ENCODE measurements at places on chromosomes 4 and X. TPM values are rescaled to one million over a fixed set of nuclear protein-coding genes. Genes with fewer than 3 reads are reported as not detected.
A peak's percentile ranks its signal among the peaks of the same experiment; 100 is the strongest.

DNA sequence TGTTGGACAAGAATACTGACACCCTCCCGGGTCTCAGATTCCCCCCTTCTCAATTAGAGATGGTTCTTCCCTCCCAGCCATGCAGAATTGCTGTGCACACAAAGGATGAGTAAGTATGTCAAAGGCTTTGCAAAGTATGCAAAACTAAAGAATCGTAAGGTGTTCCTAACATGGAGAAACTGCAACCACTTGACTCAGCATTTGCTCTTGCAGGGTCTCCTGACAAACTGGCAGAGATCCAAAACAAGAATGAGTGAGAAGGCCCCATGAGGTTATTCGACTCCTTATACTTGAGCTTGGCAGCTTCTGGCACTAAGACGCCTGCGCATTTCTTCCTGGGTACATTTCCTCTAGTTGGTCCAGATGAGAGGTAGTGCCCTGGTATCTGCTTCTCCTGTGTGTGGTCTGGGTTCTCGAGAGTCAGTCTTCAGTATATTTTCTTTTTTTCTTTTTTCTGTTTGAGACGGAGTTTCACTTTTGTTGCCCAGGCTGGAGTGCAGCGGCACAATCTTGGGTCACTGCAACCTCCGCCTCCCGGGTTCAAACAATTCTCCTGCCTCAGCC, 8.2 kb downstream of the FAM184B start:
- no peak for DNase-seq

DNA sequence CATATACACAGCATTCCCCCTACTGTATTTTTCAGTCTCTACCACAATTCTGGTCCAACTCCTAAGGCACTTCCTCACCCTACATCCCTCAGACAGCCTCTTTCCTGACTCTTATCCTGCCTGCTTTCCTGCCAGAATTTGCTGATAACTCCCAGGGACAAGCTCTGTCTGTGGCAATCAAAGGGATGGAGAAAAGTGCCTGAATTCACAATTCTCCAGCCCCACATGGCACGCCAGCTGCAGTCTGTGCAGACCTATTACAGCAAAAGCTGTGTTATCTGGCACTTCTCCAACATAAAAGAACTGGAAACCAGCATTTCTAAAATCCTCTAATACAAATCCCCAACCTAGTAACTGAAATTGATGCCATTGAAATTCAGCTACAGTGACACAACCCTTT, 404.8 kb downstream of the KLHL13 start:
- no peak for DNase-seq

DNA sequence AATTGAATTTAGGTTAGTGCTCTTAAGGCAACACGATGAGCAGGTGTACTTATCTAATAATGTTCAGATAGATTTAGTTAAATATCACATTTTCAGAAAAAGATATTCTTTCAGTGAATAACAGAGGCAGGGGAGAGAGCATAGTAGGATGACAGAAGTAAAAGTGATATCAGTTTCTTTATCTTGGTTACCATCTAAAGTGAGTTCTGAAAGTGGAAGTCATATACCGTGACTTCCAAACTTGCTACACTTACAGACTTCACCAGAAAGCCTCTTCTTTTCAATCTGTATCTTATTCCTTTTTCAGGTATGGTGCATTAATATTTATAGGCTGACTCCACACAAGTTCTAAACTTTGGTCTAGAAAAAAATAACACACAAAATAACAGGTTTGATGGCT, 124.9 kb downstream of the POU4F2 start:
- DNase-seq, result no peak

DNA sequence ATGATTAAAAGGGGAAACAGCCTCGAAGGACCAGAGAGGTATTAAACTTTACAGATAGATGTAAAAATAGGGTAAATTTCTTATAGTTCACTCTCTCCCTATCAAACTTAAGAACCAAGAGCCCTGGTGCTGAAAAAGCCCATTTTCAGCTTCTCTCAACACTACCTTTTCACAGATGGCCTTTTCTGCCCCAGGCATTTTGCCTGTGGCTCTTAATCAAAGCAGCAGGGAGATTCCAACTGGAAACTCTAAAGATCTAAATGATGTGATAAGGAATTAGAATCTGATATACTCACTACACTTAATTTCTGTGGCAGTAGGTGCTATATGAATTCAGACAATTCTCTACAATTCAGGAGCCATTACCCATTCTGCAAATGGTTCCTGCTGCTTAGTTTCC, 60.0 kb downstream of the AMMECR1 start:
- no peak for DNase-seq

FHL1 gene
- polyA plus RNA-seq, result 1,206 TPM

DNA sequence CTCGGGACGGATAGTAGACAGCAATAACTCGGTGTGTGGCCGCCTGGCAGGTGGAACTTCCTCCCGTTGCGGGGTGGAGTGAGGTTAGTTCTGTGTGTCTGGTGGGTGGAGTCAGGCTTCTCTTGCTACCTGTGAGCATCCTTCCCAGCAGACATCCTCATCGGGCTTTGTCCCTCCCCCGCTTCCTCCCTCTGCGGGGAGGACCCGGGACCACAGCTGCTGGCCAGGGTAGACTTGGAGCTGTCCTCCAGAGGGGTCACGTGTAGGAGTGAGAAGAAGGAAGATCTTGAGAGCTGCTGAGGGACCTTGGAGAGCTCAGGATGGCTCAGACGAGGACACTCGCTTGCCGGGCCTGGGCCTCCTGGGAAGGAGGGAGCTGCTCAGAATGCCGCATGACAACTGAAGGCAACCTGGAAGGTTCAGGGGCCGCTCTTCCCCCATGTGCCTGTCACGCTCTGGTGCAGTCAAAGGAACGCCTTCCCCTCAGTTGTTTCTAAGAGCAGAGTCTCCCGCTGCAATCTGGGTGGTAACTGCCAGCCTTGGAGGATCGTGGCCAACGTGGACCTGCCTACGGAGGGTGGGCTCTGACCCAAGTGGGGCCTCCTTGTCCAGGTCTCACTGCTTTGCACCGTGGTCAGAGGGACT, 5.7 kb upstream of the MSANTD1 start:
- no peak for DNase-seq

RADX gene
- polyA plus RNA-seq, result 2.9 TPM

DNA sequence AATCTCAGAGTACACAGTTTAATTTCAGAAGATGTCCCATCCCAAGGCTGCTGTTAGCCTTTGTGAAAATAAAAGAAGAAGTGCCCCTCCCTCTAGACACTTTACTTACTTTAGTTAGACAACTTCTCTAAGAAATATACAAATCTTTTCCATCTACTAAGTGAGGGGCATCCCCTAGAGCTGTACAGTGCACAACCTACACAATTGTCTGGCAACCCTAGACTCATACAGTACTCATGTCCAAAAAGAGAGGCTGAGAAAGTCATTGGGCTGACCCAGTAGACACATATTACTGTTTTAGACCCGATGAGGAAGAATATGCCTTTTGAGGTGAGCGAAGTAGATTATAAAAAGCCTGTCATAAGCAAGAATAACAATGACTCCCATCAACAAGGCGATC, 297.6 kb downstream of the IDS start:
- no peak for DNase-seq

GRCh38 chrX:6778544-6779503, 243.9 kb upstream of the VCX3A start:
- no peak for DNase-seq

DNA sequence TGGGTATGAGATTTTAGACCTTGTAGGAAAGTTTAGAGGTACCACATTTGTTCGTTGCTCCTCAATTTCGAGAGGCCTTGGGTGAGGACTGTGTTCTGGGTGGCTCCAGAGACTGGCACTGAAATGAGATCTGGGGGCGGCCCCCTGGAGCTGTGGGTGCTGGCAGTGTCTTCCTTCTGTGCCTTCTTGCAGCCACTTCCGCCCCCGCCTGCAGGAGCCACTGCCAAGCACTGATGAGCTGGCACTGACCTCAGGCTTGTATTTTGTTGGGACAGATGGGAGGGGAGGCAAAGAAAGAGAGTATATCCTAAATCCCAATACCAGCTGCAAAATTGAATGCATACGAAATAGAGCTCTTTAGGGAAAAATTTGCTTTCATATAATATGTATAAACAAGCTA, 64.5 kb upstream of the CLDN34 start:
- DNase-seq, result no peak

DNA sequence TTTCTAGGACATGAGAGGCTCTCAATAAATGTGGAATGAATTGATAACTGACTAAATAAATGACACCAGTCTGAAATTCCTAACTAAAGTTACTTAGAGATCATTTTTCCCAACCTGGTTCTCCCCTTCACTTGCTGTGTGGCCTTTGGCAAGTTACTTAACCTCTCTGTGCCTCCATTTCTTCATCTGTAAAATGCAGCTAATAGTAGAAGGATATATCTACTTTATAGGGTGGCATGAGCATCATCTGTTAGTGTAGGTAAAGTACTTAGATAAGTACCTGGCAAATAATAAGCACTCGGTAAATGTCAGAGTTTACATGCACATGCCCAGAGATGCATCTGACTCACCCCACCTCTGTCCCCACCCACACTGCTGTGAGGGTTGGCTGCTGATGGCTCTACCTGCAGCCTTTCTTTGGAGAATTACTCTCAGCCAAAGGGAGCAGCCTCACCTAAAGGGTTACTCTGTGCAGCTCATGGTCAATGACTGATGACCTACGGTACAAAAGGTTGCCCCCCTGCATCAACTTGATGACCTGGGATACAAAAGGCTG, 139.3 kb downstream of the CHIC2 start:
- DNase-seq, result no peak

DNA sequence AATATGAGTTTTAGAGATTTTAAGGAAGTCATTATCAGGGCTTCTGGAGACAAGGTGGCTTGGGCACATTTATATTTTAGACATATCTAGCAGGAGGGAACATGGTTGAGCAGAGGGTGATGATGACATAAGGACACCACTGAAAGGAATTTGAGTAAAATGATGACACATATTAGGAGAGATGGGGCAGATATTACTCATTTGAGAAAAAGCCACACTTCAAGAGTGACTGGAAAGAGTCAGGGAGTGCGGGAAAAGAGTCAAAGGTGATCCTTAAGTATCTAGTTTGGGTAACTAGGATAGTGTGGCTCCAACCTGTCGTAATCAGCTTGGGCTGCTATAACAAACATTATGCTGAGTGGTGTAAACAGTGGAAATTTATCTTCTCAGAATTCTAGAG, 377.7 kb downstream of the PACRGL start:
- no peak for DNase-seq

VGLL1 gene
- not detected for polyA plus RNA-seq

SPANXA2 gene
- polyA plus RNA-seq, result not detected

TECRL gene
- 65.5 TPM for polyA plus RNA-seq

GRCh38 chrX:27549688-27550087, 40.5 kb upstream of the DCAF8L2 start:
- DNase-seq, result no peak

GRCh38 chrX:16653424-16653823, 3.5 kb downstream of the S100G start:
- no peak for DNase-seq

SMIM10 gene
- polyA plus RNA-seq, result 15.0 TPM

- DNase-seq, result no peak
Measured at GRCh38 chr4:24369507-24370029, 214.8 kb downstream of the DHX15 start.

SOD3 gene
- polyA plus RNA-seq, result 30.0 TPM

DNA sequence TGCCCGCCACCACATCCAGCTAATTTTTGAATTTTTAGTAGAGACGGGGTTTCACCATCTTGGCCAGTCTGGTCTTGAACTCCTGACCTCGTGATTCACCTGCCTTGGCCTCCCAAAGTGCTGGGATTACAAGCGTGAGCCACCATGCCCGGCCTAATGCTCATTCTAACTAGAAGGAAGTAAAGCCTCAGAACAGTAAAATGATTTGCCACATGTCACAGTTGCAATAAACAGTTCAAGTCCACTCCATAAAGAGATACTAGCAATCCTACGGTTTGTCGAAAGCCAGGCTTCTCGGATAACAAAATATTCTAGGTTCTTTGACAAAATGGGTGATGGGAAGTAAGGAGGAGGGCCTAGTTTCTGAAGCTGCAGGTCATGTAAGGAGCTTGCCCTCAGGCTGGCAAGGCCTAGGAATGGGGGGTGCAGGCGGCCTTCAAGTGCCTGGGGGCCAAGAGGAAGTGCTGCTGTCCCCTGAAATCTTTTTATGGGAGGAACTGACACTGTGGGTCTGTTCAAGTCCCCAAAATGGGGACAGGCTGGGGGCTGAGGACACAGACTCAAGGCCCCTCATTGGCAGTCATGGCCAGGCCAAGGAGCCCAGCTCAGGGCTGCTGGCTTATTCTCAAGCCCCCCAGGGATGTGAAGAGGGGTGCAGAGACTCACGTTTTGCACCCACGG, 31.8 kb upstream of the ACSL1 start:
- DNase-seq, result no peak

CDKL2 gene
- polyA plus RNA-seq, result not detected

DAPP1 gene
- polyA plus RNA-seq, result 2.1 TPM

PDHA2 gene
- polyA plus RNA-seq, result not detected

GRCh38 chrX:140715787-140716186, 6.2 kb downstream of the LINC00632 start:
- DNase-seq, result no peak

GRCh38 chrX:102599951-102600579, 750 bp downstream of the ARMCX5 start:
- DNase-seq, result peak; percentile 27
